Frontal cortex (tissue), 4 donors: ENCODE measurements at places on chromosomes 12 and 14. TPM values are rescaled to one million over a fixed set of nuclear protein-coding genes. Genes with fewer than 3 reads are reported as not detected.

DNA sequence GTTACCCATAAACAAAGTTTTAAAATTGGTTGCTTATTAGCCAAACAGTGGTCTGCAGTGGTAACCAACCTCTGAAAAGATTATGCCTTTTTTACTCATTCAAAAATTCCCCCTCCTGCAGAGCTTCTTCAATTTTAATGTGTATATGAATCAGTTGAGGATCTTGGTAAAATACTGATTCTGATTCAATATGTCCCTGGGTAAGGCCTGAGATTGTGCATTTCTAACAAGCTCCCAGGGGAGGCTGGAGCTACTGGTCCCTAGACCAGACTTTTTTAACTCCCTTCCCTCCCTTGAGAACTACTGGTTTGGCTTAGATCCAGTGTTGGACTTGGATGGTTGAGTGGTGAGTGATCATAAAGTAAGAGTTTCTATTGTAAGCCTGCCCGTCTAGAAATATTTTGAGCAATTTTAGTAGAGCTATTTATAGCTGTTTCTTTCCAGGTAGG is 90.2 kb downstream of the FUT8 start:
- DNase-seq: no peak

GRCh38 chr12:62621101-62621638 is 154.5 kb downstream of the MON2 start:
- no peak for DNase-seq

GRCh38 chr12:89621521-89621920 is 87.1 kb downstream of the ATP2B1 start:
- no peak for DNase-seq

DNA sequence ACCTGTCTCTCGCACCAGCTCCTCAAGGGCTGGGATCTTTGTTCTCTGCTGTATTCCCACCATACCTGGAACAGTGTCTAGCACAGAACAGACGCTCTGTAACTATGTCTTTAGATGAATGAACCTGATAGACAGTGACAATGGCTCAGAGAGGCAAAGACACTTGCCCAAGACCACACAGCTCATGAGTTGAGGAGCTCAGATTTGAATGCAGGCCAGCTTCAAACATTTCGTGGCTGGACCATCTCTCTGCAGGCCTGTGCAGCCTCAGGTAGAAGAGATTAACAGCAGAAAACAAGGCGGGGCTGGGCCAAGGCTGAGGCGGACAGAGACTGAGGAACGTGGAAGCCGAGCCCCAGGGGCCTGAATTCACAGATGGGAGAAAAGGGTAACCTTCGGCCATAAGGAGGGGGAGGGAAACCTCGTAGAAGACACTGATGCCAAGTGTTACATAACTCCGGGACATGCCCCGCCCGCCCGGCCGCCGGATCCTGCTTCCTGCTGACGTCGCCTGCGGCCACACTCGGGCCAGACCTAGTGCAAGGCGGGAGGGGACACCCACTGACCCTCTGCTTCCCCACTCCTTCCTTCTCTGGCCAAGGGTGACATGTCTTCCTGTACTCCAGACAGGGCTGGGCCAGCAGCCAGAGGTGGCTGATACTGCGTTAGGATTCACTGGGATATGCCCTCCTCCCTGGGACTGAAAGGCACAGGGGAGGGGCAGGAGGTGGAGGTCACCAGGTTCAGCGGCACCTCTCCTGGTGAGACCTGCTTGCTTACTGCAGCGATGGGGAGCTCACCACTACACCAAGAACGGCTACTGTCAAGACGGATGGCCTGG is 86.8 kb downstream of the RFLNA start:
- peak; percentile 77 for DNase-seq

GRCh38 chr12:120490833-120491512 is 4.9 kb upstream of the DYNLL1 start:
- DNase-seq: no peak

DNA sequence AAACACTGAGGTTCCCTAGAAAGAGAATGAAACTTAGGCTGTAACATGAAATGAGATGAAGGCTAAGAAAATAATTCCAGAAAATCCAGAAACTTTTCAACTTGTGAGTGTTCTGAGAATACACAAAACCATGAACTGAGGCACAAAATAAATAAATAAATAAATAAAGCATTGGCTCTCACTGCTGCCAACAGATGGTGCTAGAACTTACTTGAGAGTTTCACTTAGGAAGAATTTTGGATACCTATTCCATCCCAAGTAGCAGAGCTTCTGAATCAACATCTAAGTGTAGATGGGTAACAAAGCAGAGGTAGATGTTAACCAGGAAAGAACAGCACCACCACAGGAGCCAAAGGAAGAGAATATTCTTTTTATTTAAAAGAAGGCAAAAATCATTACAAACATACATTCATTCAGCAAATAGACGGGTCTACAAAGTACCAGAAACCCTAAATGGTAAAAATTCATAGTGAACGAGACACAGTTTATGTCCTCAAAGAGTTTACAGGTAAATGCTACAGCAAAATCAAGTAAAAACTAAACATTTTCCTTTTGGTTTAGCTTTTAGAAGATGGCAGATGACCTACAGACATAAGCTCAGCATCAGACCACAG is 16.7 kb downstream of the EPS8 start:
- no peak for DNase-seq

DNA sequence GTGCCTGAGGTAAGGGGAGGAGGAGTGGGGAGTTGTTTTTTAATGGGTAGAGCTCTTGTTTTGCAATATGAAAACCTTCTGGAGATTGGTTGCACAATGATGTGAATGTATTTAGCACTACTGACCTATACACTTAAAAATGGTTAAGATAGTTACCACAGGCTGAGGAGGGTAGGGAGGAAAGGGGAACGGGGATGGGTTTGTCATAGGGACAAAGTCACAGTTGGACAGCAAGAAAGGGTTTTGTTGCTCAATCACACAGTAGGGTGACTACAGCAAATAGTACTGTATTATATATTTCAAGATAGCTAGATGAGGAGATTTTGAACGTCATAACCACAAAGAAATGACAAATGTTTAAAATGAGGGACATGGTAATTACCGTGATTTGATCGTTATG is 1562.4 kb downstream of the AACS start:
- no peak for DNase-seq

DNA sequence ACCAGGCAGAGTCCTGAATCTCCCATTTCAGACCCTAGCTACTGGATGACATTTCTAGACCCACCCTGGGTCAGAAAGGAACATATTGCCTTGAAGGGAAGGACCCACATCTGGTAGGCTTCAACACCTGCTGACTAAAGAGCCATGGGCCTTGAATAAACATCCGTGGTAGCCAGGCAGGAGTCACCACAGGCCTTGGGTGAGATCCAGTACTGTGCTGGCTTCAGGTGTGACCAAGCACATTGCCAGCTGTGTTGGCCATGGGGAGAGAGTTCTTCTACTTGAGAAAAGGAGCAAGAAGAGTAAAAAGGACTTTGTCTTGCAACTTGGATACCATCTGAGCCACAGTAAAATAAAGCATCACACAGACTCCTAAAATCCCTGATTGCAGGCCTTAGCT is 332.6 kb downstream of the SLC16A7 start:
- DNase-seq: no peak

- no peak for DNase-seq
Measured at GRCh38 chr12:103884316-103884715, 43.3 kb upstream of the NT5DC3 start.

DNA sequence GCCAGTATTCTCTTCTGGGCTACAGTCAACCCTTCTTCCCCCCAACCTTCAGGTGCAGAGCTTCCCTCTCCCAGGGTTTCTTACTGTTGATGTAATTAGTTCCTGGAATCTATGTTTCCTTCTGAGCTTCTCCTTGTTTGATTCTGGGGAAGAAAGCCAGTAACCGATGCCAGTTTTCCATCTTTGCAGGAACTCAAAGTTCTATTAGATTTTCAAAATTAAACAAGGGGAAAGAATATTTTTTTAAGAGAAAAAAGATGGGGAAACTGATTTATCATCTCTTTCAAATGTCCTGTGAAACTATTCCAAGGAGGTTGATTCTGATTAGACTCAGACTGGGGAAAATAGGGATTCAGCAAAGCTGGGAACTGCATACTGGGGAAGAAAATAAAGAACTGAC is 17.9 kb upstream of the FAM234B start:
- DNase-seq: no peak

GRCh38 chr12:62876938-62877548 is 57.9 kb downstream of the PPM1H start:
- DNase-seq: no peak

DNA sequence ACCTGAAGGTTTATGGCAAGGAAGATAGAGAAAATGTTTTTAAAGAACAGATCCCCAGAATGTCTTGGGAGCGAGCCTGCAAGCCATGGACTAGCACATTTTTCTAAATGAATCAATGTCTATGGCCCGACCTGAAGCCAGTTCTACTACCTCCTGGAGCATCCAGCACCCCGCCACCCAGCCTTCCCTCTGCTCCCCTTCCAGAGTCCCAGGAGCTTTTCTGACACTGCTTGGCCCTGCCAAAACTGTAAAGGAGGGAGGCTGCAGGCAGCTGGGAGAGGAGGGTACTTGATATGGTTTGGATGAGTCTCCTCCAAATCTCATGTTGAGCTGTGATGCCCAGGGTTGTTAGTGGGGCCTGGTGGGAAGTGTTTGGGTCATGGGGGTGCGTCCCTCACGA is 95.5 kb upstream of the FZD10 start:
- no peak for DNase-seq

- no peak for DNase-seq
Measured at GRCh38 chr14:93008381-93008780, 85.4 kb downstream of the CHGA start.

C14orf180 gene
- not detected for total RNA-seq

C1R gene
- 3.7 TPM for total RNA-seq

CLEC2A gene
- total RNA-seq: not detected

TAMALIN gene
- total RNA-seq: 2.4 TPM

ZNF664 gene
- total RNA-seq: 53.8 TPM

NTS gene
- 6.5 TPM for total RNA-seq

RPL10L gene
- not detected for total RNA-seq

TRHDE gene
- 40.4 TPM for total RNA-seq
